ENCODE measurements at places on chromosomes 1 and 21.

DNA sequence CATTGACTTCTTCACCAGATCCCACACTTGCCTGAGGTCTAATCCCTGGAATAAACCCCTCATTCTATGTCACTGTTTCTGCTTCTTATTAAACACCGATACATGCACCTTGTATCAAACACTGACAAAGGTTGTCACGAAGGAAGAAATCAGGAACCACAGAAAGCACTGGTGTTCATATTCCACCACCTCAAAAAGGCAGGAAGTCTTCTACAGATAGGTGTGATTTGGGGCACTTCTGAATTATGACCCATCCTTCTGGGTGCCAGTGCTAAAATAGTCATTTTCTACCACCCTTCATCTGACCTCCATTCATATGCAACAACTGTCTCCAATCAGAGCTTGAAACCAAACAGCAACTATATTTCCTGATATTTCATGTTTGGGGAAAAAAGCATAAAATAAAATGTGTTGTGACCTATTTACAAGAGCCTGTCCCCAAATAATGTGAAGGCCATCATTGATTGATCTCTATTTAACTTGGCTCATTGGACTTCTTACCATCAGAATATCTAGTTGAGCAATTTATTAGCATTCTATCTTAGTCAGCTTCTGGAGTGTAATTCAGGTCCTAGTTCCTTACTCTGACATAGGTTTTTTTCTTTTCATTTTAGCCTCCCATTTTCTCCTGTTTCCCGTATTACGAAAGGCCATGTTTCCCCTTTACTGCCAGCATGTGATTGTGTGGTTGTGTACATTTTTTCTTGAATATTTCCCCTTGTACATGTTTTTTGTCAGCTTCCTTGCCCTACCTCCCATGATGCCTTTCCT is 43.1 kb downstream of the DUSP10 start:
- no peak for DNase-seq

DNA sequence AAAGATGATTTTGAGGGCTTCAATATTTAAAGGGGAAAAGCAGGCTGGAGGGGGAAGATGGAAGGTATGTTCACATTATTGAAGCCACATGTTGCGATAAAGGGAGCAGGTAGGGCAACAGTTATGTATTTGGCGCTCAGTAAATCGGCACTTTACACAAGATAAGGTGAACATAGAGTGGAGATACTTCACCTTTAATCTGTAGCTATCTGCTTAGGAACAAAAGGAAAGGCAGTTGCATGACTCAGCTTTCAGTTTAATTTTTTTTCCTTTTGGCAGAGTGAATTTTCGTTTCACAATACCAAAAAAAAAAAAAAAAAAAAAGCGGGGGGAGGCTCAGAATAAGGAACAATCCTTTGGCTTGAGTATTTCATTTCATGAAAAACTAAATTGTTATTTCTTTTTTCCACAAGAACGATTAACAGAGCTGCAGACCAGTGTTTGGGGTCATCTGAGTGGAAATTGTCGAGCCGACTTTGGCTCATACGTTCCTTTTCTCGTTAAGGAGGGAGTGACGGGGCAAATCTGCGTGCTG is 1.1 kb upstream of the COQ8A start:
- DNase-seq, result peak; percentile 54

DNA sequence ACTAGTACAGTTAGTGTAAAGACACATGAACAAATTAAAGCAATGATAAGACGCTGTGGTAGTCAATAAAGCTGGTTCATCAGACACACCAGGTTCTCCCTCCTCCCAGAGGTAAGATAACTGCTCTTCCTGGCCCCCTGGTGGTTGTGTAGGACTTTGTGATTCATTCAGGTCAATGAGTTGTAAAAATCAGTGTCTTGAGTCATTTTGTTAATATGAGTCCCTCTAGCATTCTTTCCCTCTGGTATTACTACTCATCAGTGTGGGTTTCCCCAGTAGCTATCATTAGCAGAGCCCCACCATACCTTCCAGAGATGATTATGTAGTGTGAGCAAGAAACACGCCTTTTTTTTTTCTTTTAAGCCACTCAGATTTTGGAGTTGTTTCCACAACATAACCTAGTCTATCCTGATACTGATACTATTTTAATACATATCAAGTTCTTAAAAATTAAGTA is 3.6 kb upstream of the SETDB1 start:
- DNase-seq, result peak; percentile 93

DNA sequence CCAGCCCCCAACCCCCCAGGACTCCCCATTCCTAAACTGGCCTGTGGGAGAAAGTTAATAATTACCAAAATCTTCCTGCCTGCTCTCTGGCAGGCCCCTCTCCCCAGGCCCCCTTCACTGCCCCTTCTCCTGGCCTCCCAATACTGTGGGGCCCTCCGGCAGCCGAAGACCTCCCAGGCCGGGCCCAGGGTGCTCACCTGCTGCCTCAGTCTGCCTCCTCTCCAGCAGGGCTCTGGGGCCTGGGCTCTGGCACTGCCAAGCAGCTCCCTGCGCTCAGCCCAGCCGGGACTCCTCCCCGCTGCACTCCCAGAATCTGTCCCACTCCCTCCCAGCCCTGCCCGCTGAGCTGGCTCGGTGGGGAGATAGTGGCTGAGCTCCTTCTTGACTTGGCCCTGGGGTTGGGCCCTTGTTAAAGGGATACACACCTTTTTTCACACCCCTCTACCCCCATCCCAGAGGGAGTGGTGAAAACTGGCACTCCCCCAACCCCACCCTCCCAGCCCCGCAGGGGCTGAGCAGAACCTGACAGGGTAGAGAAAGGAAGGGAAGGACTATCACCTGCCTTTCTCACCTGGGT is at the start of gene S100A16:
TSS of gene S100A16 (minus strand) at position 383 of the 577 bp plus-strand sequence. CDS start 4,986 bp downstream, outside the sequence.
- DNase-seq, result peak; percentile 94

GRCh38 chr21:30058928-30059327 is 107.7 kb downstream of the CLDN17 start:
- no peak for DNase-seq

- DNase-seq, result peak; percentile 38
Observed at GRCh38 chr1:89794406-89794805, 26.4 kb upstream of the LRRC8D start.

DNA sequence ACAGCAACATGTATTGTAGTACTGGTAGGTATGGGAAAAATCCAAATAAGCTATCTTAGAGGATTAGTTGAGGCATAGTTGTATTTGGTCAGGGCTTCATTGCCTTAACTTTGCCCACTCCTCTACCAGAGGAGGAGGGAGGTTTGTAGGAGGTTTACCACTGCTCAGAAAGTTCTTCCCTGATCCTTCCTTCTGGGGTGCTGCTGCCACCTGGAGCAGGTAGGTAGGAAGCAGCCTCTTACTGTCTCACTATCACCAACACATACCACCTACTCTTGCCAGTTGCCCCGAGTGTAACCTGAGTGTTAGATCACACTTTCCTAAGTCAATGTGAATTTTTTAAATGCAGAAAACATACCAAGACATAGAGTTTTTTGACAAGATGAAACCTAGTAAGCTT is 24.1 kb upstream of the ZSWIM5 start:
- DNase-seq, result no peak

DNA sequence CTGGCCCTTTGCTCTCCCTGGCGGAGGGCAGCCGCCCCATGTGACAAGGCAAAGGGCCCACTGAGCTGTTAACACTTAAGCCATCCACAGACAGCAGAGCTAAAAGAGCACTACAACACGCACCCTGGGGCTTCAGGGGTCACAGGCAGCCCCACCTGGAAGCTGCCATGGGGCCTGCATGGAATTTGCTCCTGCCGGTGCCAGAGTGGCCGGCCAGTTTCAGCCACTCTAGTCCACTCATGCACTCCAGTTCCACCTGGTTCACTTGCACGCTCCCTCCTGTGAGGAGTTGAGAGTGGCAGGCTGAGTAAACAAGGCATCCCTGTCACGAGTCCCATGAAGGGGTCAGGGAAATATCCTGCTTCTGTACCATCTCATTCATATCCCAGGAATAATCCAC is 55.3 kb downstream of the RIMS3 start:
- DNase-seq, result no peak

DNA sequence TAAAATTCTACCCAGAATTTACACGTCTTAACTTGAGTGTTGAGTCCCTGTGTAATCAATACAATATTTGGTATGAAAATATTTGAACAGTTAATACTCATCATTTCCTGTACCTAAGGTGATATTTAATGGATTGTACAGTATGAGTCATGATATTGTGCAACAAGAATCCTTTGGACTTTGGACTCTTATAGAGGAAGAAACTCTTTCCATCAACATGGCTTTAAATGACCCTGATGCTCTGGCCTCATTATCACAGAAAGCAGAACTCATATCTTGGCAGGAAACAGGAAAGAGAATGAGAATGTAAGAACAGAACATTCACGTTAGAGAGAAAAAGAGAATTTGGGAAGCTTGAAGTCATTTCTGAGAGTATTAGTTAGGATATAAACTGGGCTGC is 168.8 kb upstream of the B3GALT2 start:
- DNase-seq, result peak; percentile 41

DNA sequence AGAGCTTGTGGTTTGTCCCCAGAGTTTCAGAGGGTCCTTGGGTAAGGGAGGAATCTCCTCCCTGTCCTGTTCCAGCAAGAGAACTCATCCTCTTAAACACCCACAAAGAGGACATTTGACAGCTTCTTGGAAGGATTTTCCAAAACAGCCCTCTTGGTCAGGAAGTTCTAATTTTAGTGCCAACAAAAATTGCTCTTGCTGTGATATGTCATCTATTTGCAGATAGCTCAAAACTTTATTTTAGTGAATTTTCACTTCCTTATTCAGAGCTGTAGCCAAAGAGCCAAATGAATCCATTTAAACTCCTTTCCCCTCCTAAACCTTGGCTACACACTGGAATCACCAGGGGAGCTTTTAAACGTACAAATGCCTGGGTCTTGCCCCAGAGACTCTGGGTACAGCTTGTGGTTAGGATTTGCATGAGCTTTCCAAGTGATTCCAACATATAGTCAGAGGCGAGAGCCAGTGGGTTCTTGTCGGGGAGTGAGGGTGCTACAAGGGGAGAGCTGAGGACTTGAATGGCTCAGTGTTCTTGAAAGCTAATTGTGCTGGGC is 11.8 kb upstream of the RASSF5 start:
- no peak for DNase-seq

- no peak for DNase-seq
Observed at GRCh38 chr1:76144247-76144646, 69.7 kb downstream of the ST6GALNAC3 start.

DNA sequence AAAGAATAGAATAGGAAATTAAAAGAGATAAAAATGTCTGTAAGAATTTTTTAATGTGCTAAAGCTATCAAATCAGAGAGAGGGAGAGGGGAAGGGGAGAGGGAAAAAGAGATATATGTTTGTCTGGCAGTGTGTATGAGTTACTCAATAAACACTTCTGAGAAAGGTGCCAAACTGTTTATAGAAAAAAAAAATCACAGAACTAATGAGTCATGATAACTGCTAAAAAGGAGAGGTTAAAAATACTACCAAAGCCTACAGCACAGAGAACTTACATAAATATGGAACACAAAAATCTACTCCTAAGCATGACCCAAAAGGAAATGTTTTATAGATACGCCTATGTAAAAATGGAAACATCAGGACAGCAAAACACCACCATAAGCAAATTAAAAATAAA is 45.4 kb downstream of the SELENOF start:
- no peak for DNase-seq

DNA sequence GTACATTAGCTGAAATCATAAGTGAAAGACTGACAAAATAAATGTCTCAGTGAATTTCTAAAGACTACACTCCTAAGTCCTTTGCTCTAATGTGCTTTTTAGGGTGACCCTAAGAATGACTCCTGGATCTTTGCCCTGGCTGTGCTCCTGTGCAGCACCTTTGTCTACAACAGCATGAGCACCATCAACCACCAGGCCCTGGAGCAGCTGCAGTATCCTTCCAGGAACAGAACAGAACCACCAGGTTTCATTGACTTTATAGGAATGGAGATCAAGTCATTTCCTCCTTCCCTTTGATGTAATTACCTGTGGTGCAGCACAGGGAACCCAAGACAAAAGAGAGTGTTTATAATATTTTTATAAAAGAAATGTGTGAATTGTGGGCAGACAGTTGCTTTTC is 14.1 kb downstream of the GBP6 start:
- DNase-seq, result no peak

- DNase-seq, result no peak
Observed at GRCh38 chr1:114559356-114559755, 22.1 kb downstream of the BCAS2 start.

GRCh38 chr21:18877917-18878316 is 474.3 kb upstream of the TMPRSS15 start:
- DNase-seq, result no peak

- DNase-seq, result no peak
Observed at GRCh38 chr1:166796620-166797236, 42.5 kb upstream of the POGK start.

GRCh38 chr1:54800899-54801759 is at the start of gene TTC22:
Gene TTC22, minus strand, starts transcription at chr1:54801323. Its CDS starts 160 bp downstream, at chr1:54801163.
- DNase-seq, result no peak

- no peak for DNase-seq
Observed at GRCh38 chr1:43280692-43281091, 4.7 kb downstream of the C1orf210 start.

GRCh38 chr1:179828554-179829110 is 49.0 kb downstream of the TOR1AIP2 start:
- no peak for DNase-seq

DNA sequence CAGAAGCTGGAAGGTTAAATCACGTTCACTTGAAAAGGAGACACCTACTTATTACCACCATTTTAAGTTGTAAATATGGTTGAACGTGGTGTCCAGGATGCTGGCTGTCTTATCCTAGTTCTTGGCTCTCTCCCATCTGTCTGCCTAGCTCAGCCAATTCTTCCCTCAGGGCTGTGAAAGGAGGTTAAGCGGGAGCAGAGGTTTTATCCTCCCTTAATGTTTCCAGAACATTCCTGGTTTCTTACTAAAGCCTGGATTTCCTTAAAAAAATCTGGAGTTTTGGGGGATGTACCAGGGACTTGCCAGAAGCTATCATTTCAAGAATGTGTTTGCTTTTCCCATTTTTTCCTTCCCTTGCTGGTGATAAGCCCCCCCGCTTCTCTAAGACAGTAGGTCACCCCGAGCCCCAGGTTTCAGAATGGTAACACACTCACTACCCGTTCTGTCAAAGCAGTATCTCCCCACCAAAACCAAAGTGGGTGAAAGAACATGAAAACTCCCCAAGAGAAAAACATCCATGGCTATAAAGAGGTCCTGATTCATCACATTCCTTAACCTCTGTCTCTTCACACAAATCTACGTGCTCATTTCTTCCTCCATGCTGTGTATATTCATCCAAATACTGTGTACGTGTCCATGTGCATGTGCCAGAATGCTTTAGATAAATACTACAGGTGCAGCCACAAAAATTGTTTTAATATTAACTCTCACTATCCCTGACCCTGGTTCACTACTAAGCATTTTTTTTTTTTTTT is 114.7 kb downstream of the MAP3K21 start:
- no peak for DNase-seq
